ENCODE measurements at places on chromosomes 4 and X.

GRCh38 chrX:47723689-47724088, 64.7 kb upstream of the UXT start:
- peaks cover 11% of the 10 kb centered on the region for H3K27me3 ChIP-seq
- H3K27ac ChIP-seq, result no peak overlapping the region
- DNase-seq, result no peak
- H3K36me3 ChIP-seq, result no peaks in the 10 kb centered on the region

- no peaks in the 10 kb centered on the region for H3K27me3 ChIP-seq
- no peak overlapping the region for H3K4me3 ChIP-seq
- peak; percentile 12 for DNase-seq
- H3K4me1 ChIP-seq, result no peaks in the 10 kb centered on the region
Measured at GRCh38 chrX:68807818-68808217, 21.0 kb upstream of the EFNB1 start.

DNA sequence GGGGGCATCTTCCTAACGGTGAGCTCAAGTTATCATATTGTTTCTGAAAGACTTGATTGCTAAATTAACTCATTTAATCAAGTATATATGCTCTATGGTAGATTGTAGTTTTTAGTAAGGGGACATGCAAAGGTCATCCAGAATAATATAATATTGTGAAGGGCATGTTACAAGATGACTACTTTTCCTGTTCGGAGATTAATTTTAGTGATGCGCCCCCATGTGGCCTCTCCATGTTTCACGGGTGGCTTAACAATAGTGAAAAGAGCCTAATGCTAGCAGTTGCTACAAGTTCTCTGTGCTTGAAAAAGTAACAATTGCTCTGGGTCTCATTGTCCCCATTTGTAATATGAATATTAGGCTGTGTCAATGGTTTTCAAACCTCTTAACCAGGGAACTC, 12.2 kb downstream of the SMPX start:
- no peaks in the 10 kb centered on the region for H3K36me3 ChIP-seq
- H3K4me1 ChIP-seq, result peaks cover 2% of the 10 kb centered on the region
- DNase-seq, result peak; percentile 10
- no peak overlapping the region for H3K4me3 ChIP-seq

- H3K27ac ChIP-seq, result no peak overlapping the region
- no peak for DNase-seq
Measured at GRCh38 chr4:113144091-113144490, 94.6 kb downstream of the ANK2 start.
